Fibroblast of skin of right biceps (primary cell): ENCODE measurements at places on chromosomes 11 and 22.

DNA sequence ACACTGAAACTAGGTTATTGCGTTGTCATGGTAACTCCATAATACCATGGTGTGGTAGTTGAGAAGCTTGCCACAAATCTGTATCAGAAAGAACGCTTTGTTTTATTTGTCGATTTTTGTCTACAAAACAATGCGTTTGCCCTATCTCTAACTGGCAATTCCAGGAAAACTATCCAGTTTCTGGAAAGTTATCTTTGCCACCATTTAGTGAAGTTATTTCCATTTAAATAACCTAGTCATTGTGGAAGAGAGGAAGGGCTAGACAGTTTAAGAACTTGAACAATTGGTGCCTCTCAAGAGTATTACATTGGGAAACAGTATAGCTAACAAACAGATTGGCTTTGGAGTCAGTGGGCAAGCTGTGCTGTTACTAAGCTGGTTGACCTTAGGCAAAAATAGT is 7.9 kb downstream of the HSD17B12 start:
- DNase-seq = no peak

- DNase-seq = no peak
These were observed 47.0 kb upstream of the CCDC89 start for GRCh38 chr11:85732965-85733364.

DNA sequence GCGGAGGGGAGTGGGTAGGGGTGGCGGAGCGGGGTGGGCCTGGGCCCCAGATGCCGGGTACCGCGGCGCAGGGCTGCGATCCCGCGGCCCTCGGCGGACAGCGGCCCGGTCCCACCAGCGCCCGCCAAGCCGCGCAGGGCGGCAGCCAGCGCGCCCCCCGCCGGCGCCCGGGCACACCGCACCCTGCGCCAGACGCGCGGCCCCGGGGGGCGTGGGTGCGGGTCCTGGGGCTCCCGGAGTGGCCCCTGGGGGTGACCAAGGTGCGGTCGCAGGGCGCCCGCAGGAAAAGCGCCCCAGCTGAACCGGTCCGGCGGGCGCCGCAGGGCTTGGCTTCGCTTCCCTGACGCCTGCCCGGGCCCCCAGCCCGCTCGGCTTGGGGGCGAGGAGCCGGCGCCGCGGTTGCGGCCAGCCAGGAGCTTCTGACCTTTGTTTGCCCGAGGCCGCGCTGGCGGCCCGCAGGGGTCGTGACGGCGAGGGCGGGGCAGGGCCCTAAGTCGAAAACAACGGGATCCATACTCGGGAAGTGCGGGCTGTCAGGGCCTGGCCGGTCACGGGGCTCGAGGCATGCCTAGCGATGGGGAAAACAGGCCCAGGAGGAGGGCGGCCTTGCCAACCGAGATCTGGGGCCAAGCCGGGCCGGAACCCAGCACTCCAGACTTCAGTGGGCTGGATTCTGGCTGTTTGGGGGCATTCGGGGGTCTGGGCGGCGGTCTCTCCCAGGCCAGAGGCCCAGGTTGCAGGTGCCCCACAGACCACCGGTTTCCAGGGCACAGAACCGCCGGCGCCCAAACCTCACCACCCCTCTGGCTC is 581 bp upstream of the AP5B1 start:
- peak; percentile 21 for DNase-seq

DNA sequence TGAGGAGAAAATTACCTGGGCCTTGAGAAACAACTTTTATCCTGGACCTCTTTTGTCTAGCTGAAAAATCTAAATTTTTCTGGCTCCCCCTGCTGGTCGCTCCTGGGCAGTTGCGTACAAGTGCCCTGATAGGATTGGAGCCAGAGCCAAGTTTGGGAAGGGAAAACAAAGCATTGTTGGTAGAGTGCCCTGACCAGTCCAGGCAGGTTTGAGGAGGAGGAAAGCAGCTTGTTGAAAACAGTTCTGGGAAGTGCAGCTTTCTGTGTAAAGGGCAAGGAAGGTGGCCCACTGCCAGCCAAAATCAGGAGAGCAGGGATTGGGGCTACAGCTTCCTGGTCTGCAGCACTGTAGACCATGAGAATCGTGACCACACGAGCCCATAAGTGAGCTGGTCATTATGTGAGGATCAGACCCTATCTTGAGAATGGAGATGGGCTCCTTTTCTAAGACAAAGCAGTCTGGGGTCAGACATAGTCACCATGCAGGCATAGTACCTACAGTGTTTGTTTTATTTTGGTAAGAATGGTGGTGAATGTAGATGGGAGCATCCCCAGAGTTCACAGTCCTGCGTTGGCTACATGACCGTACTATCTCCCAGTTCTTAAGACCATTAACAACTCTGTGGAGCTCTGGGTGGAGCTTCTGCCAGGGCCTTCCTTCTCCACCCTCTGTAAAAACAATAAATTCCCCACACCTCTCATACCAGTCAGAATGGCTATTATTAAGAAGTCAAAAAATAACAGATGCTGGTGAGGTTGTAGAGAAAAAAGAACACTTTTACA is 21.3 kb upstream of the PIK3IP1 start:
- DNase-seq = peak; percentile 55

DNA sequence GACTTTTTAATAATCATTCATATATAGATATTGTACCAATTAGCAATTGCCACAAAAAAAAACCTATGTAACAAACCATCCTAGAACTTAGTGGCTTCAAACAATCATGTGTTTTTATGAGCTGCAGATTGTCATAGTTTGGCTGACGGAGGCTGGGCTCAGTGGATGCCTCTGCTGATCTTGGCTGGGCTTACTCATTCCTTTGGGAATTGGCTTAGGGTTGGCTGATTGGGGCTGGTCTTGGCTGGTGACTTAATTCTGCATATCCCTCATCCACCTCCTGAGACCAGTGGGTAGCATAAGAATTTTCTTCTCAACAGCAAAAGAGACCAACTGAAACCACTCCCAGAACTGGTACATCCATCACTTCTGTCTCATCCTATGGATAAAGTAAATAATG is 57.9 kb upstream of the PHF21B start:
- DNase-seq = peak; percentile 22

DNA sequence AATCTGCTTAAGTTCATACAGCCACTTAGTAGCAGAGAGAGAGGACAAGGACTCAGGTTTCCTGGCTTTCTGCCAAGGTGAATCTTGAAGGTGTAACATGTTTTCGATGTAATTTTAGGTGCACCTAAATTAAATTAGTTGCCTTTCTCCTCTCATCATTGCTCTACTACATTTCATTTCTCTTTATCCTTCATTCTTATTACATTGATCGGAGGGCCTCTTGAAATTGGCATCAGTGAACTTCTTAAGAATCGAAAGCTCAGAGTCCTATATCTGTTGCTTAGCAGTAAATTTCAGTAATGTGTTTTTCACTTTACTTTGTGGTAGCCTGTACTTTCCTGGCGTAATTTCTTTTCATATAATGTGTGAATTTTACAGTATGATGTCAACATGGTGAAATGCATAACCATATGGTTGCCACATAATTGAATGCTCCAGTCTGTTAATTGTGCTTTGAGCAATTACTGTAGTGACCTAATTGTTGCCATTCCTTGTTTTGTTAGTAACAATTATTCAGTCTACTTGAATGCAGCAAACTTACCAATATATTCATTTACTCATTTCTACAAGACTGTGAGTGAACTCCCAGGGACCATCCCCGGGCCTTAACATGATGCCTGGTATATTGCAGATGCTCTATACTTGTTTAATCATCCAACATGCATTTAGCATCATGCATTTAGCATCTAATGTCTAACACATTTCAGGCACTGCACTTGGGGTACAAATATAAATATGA is 138.1 kb downstream of the MAML2 start:
- no peak for DNase-seq

- no peak for DNase-seq
These were observed 29.7 kb upstream of the CD81 start for GRCh38 chr11:2347308-2347830.
